Kasumi-1 (cell line): ENCODE measurements at places on chromosomes 16 and 17.

- DNase-seq = no peak
Measured at GRCh38 chr17:35900708-35901480, 20.7 kb upstream of the CCL5 start.

DNA sequence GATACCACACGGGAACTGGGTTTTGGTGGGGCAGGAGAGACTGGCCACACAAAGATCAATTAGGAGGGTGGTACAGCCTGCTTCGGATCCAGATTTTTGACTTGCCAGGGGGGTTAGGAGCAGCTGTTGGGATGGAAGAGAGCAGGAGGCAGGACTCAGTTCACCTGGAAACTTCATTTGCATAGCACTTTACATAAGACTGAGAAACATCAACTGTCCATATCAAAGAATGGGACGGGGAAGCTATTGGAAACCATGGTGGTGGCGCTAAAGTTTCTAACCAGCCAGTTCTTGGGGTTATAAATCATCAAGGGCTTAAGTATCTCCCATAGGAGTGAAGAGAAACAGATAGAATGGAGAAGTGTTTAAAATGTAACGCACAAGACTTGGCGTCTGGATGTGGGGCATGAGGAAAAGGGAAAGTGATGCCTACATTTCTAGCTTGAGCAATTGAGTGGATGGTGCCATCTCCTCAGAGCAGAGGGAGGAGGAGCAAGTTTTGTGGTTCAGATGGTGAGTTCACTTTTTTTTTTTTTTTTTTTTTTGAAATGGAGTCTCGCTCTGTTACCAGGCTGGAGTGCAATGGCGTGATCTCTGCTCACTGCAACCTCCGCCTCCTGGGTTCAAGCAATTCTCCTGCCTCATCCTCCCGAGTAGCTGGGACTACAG is 6.4 kb upstream of the SRCAP start:
- DNase-seq = no peak

GRCh38 chr16:47958726-47959125 is 197.1 kb downstream of the ABCC12 start:
- DNase-seq = no peak

GRCh38 chr17:58079300-58080033 is 3.8 kb upstream of the DYNLL2 start:
- DNase-seq = no peak

DNA sequence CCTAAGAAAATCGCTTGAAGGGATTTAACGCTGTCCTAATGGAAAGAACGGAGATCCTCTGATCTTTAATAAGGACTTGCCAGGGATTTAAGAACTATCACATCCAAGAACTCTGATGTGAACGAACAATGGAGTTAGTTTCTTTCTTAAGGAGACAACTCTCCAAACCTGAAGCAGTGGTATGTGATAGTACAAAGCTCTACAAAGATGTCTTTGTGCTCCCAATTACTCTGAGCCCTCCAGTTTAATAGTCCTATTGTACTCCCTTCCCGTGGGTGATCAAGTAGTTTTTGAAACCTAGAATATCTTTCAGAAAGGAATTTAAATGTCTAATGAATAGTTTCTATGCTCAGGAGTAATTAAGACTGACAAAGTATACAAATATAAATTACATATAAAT is 123.8 kb downstream of the FTO start:
- no peak for DNase-seq

- DNase-seq = peak; percentile 62
Measured at GRCh38 chr16:27430923-27431484, 29.0 kb downstream of the IL21R start.

- DNase-seq = no peak
Measured at GRCh38 chr16:1237990-1238389, 2.5 kb upstream of the TPSAB1 start.

- peak; percentile 7 for DNase-seq
Measured at GRCh38 chr17:1915889-1916288, 86.1 kb downstream of the RPA1 start.

- no peak for DNase-seq
Measured at GRCh38 chr17:43769859-43770258, 8.9 kb downstream of the DUSP3 start.

DNA sequence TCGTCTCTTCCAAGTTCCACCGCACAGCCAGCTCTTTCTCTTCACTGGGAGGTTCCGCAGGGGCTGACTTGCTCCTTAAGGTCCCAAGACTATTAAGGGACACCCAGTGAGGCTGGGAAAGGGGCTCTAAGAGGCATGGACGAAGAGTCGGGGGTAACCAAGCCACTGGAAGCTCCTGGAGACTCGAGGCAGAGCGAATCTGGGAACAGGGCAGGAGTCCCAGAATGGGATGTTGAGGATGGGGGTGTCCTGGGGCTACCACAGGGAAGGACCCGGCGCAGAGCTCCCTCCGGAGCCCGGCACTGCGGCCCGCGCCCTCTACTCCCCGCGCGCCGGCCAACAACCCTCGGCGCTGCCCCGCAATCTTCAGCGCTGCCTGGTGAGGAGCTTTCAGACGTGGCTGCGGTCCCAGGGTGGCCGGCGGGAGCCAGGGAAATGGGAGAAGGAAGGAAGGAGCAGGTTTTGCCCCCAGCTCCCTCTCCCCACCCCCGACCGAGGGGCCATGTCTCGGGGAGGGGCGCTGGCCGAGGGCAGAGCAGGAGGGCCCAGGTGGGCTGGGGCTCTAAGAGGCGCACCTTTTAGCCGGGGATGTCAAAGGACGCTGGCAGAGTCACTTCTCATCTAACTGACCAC is 581 bp downstream of the CHST5 start:
- no peak for DNase-seq

GRCh38 chr16:51408357-51408756 is 257.3 kb upstream of the SALL1 start:
- no peak for DNase-seq

GRCh38 chr17:31857920-31858641 is 963 bp downstream of the COPRS start:
- DNase-seq = no peak

DNA sequence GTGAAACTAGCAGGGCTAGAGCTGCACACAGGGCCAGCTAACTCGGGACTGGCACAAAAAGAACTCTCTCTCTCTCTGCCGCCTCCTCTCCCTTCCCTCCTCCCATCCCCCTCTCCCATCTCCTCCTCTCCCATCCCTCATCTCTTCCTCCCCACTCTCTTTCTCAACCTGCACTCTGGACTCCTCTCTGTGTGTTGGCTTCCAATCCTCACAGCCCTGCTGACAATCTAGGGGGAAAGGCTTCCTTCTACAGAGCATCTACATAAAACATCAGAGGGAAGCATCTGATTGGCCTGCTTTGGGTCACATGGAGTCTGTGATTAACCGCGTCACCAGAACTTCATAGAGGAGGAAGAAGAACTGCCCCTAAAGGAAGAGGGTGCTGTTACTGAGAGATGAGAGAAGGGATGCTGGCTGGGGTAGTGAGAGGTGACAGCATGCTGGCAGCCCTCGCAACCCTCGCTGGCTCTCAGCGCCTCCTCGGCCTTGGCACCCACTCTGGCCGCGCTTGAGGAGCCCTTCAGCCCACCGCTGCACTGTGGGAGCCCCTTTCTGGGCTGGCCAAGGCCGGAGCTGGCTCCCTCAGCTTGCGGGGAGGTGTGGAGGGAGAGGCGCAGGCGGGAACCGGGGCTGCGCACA is 12.8 kb upstream of the ZFP90 start:
- DNase-seq = no peak

GRCh38 chr17:83153681-83154310 is 74.4 kb downstream of the METRNL start:
- no peak for DNase-seq

DNA sequence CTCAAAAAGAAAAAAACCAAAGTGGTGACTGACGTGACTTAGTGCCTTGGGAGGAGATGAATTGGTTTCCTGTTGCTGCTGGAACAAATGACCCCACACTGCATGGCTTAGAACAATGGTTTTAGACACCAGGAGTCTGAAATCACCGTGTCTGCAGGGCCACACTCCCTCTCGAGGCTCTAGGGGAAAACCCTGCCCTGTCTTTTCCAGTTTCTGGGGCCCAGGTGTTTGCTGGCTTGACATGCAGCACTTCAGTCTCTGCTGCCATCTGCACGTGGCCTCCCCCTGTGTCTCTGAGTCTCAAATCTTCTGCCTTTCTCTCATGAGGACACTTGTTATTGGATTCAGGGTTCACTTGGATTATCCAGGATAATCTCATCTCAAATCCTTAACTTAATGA is 323.8 kb upstream of the TNRC6C start:
- DNase-seq = no peak

DNA sequence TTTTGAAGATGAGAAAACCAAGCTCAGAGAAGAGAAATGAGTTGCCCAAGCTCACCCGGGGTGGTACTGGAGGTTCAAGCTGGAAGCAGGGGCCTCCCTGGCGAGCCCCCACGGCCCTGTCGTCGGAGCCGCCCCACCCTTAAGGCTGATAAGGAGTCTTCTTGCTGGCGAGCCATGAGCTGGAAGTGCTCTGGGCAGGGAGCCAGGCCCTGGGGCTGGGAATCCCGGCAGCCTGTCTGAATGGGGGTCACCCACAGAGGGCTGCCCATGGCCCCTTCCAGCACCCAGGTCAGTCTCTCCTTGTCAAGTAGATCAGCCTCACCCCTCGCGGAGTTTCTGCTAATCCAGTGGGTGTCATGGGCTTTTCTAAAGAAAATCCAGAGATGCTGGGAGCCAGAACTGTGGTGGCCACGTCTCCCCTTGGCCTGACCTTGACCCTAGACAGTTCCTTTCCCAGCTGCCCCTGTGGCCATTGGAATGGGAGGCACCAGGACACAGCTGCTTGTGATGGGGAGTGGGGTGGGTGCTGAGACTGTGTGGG is 1.2 kb upstream of the P2RX1 start:
- peak; percentile 49 for DNase-seq

DNA sequence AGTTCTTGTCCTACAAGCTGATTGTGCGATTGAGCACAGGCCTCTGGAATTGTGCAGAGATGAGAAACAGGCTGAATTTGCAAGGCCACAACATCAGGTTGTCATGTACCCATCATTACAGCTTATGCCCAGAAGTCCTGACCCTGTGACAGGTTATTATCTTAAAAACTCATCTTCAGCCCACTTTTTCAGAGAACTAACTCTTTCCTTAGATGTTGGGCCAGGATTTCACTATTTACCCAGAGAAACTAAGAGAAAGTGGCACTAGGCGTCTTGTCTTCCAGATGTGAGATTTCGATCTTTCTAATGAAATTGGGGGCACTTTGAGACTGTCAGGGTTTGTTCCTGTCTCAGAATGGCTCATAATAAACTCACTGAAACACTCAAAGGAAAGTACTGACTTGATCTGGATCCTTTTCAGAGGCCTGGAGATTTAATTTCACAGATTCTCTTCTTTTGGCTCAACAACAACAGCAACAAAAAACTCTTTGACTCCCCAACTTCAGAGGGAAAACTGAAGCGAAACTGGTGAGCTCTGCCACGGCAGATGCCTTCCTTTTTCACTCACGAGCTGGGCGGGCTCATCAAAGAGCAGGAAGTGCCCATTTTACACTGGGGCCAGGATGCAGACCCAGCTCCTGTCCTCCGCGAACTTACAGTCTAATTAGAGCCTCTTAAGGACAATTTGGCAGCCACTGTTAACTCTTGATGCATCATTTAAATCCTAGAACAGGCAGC is 17.7 kb upstream of the SLC12A3 start:
- no peak for DNase-seq

DNA sequence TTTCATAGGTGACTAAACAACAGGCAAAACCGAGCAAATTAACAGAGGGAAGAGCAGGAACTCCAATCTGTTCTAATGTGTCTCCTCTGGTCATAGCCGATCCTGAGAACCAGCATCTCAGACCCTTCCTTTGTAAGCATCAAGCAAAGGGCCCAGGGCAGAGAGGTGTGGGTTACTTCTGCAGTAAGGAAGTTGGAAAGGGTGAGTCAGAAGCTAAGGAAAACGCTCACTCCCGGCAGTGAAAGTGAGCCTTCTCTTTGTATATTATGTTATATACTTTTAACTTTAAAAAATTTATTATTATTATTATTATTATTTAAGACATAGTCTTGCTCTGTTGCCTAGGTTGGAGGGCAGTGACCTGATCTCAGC is 77.7 kb downstream of the MRM3 start:
- DNase-seq = no peak

GRCh38 chr16:56852401-56852730 is 12.6 kb upstream of the SLC12A3 start:
- no peak for DNase-seq

DNA sequence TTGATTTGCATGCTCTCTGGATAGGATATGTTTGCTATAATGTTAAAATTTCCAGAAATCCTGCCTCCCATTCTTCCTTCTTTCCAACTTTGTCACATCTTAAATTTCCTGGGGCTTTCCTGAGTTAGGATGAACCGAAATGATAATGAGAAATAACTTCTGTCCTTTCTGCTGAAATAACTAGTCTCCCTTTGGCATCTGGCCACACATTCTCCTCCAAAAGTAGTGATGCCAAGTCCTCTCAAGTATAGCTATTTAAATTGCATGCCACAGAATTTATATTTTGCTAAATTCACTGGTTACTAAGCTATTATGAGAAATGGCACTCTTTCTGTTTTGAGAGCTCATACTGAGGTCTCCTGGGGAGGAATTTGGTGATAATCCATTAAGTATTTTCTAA is 30.6 kb downstream of the FAM20A start:
- DNase-seq = no peak

DNA sequence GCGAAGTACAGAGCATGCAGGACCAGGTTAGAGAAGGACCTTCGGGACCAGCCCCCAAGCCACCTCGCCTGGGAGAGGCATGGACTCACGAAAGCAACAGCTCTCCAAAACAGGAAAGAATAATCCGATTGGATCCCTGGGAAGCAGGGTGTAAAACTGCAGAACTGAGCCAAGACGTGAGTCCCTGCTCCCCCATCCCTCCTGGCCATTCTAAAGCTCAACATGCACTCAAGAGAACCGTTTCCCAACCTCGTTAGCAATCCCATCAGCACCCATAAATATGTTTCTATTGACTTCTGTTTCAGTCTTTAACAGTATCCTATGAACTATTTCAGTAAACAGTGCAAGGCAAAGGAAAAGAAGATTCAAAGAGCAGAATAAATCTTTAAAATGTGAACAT is 167.0 kb downstream of the COPRS start:
- no peak for DNase-seq

GRCh38 chr17:661509-661908 is 53.1 kb downstream of the VPS53 start:
- no peak for DNase-seq

DNA sequence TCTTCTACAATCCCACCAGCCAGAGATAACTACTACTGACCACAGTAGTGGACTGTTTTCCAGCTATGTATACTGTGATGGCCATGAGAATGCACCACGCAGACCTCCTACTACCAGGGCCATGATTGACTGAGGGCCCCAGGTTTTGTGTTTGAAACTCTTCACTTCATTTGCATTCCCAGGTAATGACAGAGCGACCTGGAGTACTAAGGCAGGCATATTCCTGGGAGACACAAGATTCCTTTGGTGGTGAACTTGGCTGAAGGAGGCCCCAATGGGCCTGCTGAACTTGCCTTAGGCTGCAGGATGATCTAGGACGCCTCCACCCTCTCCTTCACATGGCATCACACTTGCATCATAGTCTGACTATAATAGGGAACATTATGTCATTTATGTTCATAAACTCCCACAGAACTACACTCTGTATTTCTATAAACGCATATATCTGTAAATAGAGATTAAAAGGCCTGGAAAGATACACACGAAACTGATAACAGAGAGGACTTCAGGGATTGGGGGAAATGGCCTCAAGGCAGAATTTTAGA is 30.4 kb downstream of the CLEC19A start:
- no peak for DNase-seq
